Esophagus squamous epithelium (tissue), 5 donors: ENCODE measurements at places on chromosomes 11 and 22.

DNA sequence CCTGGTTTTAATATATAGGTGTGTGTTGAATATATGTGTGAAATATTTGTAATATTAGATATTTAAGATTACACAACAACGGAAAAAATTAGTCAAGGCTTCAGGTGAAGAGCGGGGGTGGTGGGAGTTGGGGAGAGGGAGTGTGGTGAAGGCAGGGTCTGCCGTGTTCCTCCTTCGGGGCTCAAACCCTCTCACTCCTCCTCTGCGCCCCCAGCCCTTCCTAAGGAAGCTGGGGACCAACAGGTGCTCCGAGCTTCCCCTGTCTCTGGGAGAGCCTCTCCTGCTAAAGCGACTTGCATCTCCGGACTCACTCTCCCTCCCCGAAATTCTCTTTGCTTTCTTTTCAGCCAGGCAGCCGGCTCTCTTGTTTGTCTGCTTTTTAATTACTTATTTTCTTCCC, 960 bp upstream of the CADM1 start:
- no peaks in the 10 kb centered on the region for H3K27me3 ChIP-seq
- peak overlapping the region; percentile 87 for H3K27ac ChIP-seq
- no peaks in the 10 kb centered on the region for H3K36me3 ChIP-seq
- DNase-seq: no peak
- peaks cover 47% of the 10 kb centered on the region for H3K4me1 ChIP-seq
- peak overlapping the region; percentile 67 for H3K4me3 ChIP-seq

- H3K27me3 ChIP-seq: no peaks in the 10 kb centered on the region
- H3K4me3 ChIP-seq: no peak overlapping the region
- no peak for DNase-seq
- no peaks in the 10 kb centered on the region for H3K36me3 ChIP-seq
- H3K4me1 ChIP-seq: peaks cover 8% of the 10 kb centered on the region
- H3K27ac ChIP-seq: no peak overlapping the region
These were observed 65.1 kb upstream of the RRAS2 start for GRCh38 chr11:14424096-14424495.

GRCh38 chr22:47552541-47553205, 790.2 kb downstream of the TBC1D22A start:
- no peaks in the 10 kb centered on the region for H3K36me3 ChIP-seq
- no peak for DNase-seq
- H3K27ac ChIP-seq: no peak overlapping the region
- H3K4me3 ChIP-seq: no peak overlapping the region

DNA sequence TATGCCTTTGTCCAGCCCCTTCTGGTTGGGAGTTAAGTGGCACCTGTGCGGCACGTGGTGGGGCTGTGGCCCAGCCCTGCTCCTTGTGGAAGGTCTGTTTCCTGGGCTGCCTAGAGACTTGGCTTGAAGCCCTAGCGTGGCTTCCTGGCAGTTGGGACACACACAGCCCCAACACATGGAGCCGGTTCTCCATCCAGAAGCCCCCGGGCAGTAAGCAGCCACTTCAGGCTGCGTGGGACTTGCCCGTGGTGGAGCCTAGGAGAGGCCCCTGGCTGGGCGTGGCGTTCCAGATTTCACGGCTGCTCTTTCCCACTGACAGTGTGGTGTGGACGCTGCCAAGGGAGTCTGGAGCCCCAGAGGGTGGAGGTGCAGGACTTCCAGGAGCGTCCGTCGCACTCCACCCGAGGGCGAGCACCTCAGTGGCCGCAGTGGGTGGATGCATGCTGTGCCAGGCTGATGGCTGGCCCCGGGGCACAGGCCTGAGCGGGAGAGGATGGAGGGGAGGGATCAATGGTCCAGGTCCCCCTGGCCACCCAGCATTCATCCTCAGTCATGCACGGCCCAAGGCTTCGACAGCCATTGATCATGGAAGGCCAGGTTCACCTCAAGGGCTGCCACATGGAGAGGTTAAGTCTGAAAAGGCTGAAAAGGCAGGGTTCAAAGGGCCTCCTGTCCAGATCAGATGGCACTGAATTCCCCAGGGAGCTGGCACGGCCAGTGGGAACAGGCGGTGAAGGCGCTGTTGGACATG, 9.3 kb downstream of the CCND1 start:
- no peak overlapping the region for H3K27ac ChIP-seq
- peaks cover 15% of the 10 kb centered on the region for H3K4me1 ChIP-seq
- no peak overlapping the region for H3K4me3 ChIP-seq
- DNase-seq: no peak
- H3K27me3 ChIP-seq: no peaks in the 10 kb centered on the region

GRCh38 chr11:73186886-73187285, 31.2 kb upstream of the P2RY2 start:
- H3K36me3 ChIP-seq: no peaks in the 10 kb centered on the region
- no peak for DNase-seq
- peak overlapping the region; percentile 82 for H3K27ac ChIP-seq
- H3K27me3 ChIP-seq: no peaks in the 10 kb centered on the region
- H3K4me3 ChIP-seq: no peak overlapping the region
